ENCODE measurements at places on chromosomes 3 and 15. TPM values are rescaled to one million over a fixed set of nuclear protein-coding genes. Genes with fewer than 3 reads are reported as not detected.

The NT5DC2 gene
- 271 TPM for total RNA-seq

The CPLX3 gene
- not detected for total RNA-seq

The CCRL2 gene
- not detected for total RNA-seq

DNA sequence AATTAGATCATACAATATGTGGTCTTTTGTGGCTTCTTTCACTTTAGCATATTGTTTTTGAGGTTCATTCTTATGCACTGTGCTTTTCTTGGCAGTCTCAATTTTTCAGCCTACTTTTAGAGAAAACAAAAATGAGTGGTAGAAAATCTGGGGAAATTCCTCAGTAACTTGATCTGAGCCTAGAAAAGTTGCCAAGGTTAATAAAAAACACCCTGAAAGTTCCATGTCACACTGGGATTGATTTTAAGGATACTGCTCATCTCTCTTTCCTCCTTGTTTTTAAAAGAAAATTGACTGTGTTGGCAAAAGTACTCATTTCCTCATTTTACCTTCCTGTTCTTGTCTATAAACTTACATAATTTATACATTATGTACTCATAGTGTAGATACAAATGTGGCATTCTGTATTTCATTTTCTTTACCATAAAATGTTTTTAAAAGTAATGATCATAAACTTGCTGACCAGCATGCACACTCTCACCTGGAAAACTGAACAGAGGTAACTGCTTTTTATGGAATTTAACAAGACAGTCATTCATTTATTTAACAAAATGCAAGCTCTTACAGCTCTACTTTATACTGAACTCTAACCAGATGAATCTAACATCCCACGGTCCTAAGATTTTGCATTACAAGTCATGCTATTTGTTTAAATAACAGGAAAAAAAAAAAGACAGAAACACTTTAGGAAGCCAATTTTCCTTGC is 28.6 kb upstream of the SH3BP5 start:
- no peak for DNase-seq

GRCh38 chr3:4889896-4890295 is 89.3 kb upstream of the BHLHE40 start:
- no peak for DNase-seq

Measured in progenitor cell of endocrine pancreas (in vitro differentiated cells).